ENCODE measurements at places on chromosomes 13 and 19.

- no peak for DNase-seq
Measured at GRCh38 chr13:85068231-85068630, 731.0 kb downstream of the SLITRK6 start.

DNA sequence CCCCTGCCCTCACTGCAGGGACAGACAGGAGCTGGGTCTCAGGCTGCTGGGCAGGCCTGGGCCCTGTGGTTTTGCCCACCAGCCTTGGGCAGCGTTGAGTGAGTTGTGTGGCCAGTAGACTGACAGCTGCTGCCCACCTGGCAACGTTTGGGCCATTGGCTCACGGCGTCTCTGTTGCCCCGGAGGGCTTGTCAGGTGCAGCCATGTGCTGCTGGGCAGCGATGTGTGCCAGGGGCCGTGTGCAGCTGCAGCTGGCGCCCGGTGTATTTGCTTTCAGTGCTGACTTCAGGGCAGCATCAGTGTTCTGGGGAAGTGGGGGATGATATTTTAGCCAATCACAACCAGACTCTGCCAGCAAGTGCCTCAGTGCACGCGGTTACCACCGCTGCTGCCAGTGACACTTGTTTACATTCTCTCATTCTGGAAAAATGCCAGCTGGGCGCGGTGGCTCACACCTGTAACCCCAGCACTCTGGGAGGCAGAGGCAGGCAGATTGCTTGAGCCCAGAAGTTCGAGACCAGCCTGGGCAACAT is 10.6 kb downstream of the FZR1 start:
- DNase-seq, result peak; percentile 92

DNA sequence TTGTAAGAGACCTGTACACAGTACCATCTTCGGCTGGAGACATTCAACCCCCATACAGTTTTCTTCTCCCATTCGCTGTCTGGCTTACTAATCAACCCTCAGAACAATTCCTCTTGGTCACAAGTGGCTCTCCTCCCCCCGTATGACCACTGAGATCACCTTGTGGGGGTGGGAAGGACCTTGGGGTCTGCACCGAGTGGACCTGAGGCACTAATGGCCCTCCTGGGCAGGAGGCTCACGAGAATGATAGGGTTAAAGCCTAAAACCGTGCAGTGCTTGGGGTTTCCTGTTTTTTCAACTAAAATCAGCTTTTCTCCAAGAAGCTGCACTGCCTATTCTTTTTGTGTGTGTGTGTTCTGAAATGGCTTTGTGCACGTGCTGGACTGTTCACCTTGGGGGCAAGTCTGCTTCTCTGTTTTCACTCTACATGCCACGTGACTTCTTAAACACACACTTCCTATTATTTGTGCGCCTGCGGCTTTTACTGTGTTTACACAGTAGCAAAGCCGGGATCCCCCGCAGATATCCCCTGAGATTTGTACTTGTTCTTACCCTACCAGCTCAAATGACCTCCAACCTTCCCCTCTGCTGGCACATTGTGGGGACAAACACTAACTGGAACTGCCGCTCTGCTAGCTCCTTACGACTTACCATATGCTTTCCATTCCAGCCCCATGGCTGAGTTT is 12.3 kb downstream of the RBM26 start:
- DNase-seq, result peak; percentile 93

GRCh38 chr13:29923554-29924481 is 73.4 kb upstream of the UBL3 start:
- DNase-seq, result peak; percentile 70

- no peak for DNase-seq
Measured at GRCh38 chr13:80529734-80530133, 188.8 kb upstream of the SPRY2 start.

DNA sequence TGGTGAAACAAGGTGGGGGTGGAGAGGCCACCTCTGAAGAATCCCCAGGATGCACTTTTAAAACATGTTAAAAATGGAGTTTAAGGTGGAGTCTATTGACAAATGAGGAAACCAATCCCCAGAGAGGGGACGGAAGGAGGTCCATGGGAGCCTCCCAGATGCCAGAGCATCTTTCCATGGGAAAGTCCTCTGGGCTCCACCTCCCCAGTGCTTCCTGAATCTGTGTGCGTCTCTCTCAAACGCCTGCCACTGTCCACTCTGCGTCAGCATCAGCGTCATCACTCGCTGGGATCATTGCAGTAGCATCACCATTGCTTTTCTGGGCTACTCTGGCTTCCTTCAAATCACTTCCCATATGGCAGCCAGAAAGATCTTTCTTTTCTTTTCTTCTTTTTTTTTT is 6.2 kb downstream of the GPR4 start:
- DNase-seq, result no peak

DNA sequence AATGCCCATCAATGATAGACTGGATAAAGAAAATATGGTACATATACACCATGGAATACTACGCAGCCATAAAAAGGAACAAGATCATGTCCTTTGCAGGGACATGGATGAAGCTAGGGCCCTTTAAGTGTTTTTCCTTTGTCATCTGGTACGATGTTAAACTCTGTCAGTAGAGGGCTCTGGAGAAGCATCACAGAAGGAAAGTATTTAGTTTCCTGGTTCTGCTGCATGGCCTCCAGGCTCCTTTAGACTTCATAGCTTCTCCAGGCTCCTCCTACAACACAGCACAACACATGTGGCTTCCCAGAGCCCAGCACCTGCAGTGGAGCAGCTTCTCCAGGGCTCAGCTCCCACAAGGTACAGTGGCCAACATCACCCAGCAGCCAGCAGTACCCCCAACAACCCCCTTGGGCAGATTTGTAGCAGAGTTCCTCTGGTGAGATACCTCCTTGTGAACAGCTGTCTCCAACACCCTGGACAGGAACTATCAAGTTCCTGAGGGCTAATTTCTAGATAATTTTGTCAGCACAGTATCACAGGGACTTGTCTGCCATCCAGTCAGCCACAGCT is 63.4 kb downstream of the KCTD12 start:
- DNase-seq, result no peak

GRCh38 chr19:19399733-19400433 is 5.6 kb upstream of the GATAD2A start:
- DNase-seq, result no peak

DNA sequence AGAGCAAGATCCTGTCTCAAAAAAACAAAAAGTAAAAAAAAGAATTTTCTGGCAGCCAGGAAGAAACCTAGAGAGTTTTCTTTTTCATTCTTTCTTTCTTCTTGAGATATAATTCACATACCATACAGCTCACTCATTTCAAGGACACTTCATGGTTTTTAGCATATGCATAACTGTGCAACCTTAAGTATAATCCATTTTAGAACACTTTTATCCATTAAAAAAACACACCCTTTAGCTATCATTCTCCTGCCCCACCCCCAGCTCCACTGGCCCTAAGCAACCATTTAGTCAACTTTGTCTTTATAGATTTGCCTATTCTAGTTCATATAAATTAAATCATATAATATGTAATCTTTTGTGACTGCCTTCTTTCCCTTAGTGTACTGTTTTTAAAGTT is 8.1 kb upstream of the IPO5 start:
- no peak for DNase-seq

- DNase-seq, result no peak
Measured at GRCh38 chr13:36370108-36370429, 23.9 kb upstream of the SPART start.

GRCh38 chr13:29125191-29125933 is 305.2 kb downstream of the MTUS2 start:
- DNase-seq, result no peak

DNA sequence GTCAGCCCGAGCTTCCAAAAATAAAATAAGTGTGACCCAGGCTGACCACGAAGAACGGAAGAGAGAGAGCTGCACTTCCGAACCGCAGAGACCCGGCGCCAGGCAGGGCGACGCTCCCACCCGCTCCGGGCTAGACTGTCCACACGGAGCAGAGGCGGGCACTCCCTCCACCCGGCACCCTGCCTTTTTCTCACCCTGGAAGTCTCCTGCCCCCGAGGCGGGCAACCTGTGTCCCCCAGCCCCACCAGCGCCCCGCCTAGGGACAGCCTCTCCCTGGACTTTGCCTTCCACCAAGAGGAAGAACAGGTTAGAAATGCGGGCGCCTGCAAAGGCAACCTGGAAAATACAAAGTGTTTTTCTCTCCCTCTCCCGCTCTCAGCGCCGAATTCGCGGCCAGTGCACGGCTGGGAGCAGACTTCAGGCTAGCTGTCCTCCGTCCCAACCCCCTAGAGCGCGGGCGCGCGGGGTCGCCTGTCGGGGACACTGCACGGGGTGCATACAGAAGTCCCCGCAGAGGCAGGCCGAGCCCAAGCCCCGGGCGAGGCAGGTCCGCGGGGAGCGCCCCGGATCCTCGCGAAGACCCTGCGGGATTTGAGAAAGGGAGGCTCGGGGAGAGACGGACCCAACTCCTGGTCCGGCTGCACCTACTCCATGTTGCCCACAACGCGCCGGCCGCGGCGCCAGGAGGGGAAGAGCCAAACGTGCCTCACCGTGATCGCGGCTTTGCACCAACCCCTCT is 845 bp downstream of the SPRY2 start:
- peak; percentile 71 for DNase-seq

DNA sequence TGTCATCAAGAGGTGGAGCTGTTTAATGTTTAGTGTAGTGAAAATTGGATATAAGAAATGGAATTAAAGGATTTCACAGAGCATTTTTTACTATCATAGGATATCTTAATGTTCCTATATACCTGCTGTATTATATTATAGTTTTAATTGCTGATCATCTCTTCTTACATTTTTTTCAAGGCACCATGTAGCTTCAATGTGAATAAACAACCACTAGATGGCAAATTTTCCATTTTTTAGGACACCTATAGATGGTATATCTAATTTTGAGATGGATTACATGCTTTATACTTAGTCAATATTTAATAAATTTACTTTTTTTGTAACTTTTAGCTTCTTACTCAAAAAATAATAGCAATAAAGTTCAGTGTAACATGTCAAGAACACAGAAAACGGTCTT is 9.0 kb upstream of the ATXN8OS start:
- no peak for DNase-seq

GRCh38 chr19:3769494-3769893 is 2.5 kb downstream of the RAX2 start:
- no peak for DNase-seq

DNA sequence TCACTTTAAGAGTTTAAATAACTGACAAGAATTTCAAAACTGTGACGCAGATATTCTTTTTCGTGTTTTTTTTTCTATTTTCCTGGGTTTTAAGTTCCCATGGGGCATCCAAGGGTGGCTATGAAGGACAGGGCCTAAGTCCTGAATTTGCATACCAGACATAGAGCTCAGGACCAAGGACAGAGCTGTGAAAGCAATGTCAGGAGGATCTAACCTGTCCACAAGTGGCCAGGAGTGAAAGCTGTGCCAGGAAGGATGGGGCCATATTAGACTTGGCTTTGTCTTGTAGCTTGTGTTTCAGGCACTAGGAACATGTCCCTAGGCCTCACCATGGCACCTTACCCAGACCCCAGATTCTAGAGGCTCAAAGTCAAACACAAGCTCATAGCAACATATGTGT is 289.4 kb upstream of the MIR17HG start:
- DNase-seq, result no peak

DNA sequence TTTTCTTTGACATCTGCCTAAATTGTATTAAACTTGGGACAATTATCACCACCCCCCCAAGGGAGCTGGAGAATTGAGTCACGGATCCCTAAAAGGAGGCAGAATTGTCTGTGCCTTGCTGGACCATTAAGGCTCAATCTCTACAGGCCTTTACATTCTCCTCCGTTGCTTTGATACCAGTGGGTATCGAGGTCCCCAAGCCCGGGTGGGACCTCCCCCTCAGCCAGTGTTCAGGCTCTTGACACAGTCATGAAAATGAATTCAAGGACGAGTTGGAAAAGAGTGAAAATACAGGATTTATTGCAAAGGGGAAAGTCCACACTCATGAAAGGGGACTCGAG is 5.6 kb downstream of the PPP1R15A start:
- DNase-seq, result no peak

- DNase-seq, result no peak
Measured at GRCh38 chr13:43573361-43573740, 213.4 kb downstream of the ENOX1 start.

DNA sequence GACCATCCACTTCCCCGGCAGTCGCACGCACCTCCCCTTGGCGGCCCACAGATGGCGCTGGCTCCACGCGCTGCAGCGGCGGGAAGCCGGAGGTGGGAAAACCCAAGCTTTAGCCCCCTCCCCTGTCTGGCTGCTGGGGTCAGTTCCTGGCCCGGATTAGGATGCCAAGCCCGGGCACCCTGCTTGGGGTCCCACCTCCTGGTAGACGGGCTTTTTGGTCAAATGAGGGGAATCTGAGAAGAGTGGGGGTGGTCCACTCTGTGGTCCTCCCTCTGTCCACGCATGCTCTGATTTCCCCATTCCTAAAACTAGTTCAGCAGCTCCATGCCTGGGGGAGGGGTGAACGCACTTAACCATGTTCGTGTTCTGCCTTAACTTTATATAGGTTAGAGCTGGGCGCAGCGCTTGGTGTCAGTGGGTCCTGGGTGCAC is 8.1 kb upstream of the ADGRE2 start:
- no peak for DNase-seq

- DNase-seq, result no peak
Measured at GRCh38 chr13:105084931-105085330, 1450.5 kb downstream of the EFNB2 start.

DNA sequence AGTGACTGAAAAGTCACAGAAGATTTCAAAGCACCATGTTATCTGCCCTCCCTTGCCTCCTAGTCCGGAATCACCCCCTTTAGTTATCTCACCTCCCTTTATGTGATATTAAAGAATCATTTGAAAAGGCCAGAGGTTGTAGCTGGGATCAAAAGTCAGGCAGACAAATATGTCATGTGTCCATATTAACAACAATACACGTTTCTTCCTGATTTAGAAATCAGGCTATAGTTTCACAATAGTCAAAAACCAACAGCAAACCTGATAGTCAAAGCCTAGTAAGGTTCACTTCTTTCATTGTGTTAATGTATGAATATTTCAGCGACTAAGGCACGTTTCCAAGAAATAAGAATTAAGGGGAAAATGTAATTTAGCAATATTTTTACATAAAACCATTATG is 326.7 kb downstream of the ITGBL1 start:
- no peak for DNase-seq

DNA sequence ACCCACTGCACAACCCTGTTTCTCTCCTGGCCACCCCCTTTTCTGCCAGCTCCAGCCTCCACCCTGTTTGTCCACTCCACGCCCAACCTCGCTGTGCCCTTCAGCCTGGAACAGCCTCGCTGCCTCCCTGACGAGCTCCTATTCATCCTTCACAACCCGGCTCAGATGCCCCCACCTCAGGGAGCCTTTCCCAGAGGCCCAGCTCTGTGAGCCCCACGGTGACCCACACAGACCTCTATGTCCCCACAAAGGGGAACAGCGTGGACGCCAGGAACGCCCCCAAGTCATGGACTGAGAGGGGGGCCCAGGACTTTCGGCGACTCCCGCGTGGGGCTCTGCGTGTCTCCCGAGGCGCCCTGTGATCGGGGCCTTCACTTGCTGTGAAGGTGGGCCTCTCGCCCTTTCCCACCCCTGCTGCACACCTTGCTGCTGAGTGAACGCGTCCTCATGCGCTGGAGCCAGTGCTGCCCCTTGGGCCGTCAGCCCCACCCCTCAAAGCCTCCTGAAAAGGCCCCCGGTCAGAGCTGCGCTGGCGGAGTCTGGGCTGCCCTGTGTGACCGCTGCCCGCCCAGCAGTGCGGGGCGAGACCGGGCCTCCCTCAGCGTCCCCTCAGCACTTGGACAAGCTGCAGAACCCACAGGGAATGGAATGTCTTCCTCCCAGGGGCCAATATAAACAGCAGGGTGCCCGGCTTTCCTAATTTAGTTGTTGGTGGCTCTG is 40.0 kb downstream of the ADPRHL1 start:
- no peak for DNase-seq

- peak; percentile 27 for DNase-seq
Measured at GRCh38 chr13:75405976-75406703, 75.8 kb downstream of the TBC1D4 start.
